Activated T-cell treated with anti-CD3 and anti-CD28 coated beads for 4 hours (primary cell): ENCODE measurements at places on chromosomes 7 and 10.

GRCh38 chr7:38057829-38058228 lies 120.2 kb upstream of the STARD3NL start:
- DNase-seq: no peak

GRCh38 chr10:35466661-35467060 lies 130.4 kb downstream of the CCNY start:
- no peak for DNase-seq

DNA sequence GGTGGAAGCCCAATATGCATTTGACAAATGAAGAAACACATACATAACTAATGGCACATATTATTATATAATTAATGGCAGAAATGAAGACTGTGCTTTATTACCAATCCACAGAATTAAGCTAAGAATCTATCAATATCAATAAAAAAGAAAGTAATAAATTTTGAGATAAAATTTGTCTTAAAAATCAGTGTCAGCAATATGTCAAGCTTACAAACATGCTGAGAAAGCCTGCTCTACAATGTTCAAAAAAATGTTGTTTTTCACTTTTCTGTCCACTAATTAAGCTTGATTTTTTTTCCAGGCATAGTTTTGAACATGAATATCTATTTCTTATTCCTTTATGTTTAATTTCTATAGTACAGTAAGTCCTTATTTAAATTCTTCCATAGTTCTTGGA lies 721.0 kb upstream of the LRRTM3 start:
- no peak for DNase-seq

DNA sequence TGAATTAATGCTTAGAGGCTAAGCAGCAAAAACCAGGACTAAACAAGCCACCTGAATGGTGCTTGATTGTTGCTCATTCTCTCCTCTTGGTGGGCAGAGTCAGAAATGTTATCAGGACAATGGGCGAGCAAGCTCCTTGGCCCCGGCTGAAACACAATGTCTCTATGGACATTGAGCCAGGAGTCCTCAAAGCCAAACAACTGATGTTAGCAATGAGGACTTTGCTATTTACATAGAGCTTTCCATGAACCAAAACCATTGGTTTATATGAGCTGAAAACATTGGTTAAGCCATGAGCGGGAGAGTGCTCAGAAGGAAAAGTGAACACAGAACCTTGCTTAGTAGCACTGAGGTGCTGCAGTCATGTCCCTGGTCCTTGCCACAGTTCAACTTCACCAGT lies 21.5 kb upstream of the NPVF start:
- DNase-seq: no peak

DNA sequence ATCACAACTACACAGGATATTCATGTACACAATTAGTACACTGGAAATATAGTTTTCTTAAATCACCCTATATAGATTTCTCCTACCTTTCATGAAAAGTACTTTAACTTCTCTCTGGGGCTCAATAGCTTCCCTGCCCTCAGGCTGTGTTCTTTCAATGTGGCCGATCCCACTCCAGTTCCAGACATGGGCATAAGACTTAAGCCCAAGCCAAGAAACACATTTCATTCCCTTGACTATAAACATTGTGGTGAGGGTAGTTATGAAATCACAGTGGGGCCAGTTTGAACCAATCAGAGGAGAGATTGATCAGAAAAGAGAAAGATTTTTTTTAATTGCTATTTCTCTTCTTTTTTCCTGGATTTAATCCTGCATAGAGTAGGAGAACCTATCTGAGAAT lies 904.6 kb upstream of the SORCS1 start:
- DNase-seq: no peak

DNA sequence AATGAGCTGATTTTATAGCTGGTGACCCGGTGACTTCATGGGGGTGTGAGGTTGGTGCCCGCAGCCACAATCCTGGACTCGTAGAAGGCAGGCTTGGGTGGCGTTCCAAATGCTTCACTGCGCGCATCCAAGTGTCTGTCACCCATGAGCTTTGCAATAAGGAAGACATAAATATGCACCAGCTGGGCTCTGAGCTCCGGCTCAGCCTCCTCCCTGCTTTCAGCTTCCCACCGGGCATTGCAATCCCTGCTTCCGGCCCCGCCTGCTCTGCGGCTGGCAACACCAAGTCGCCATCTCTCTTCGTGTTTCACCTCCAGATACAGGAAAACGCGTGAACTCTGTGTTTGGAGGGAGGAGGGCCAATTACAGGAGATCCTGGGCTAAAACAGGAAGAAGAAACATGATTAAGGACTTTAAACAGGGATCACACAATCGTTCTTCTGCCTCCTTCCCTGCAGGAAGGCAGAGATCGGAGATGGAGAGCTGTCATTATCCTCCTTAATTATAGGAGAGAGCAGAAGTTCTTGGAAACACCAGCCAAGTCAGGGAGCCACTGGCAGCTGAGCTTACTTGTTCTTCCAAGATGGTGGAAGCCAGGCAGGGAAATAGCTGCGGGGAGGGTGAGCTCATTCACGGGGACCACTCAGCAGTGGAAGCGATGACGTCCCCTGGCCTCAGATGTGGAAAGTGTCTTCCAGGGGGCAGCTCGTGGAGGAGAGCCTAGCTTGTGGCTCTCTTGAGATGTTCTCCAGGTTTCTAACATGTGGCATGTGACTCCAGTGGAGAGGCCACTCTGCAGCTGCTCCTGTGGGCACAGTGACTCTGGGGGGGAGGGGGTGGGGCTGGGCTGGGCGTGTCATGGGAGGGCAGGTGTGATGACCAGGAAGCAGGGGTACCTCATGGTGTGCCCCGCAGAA lies 134.9 kb downstream of the CAMK1D start:
- no peak for DNase-seq

- DNase-seq: no peak
These were observed 3.9 kb upstream of the IQUB start for GRCh38 chr7:123538189-123538714.

DNA sequence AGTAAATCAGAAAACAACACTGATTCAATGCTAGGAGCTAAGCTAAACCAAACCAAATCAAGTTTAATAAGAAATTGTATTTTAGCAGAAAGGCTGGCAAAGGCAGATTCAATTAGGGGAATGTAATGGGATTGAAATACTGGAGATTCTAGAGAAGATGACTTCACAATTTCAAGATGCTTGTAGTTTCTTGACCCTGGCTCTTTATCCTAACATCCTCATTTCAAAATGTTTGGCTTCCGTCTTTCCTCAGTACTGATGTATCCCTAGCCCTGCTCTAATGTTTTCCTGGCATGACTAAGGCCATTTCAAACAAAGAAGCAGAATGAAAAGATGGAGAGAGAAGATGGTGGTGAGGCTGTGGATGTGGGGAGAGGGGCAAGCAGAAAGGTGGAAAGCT lies 2.7 kb upstream of the JCAD start:
- DNase-seq: no peak

GRCh38 chr7:108308903-108309302 lies 147.3 kb downstream of the NRCAM start:
- DNase-seq: no peak

GRCh38 chr10:10247585-10247984 lies 770.1 kb upstream of the CELF2 start:
- no peak for DNase-seq

DNA sequence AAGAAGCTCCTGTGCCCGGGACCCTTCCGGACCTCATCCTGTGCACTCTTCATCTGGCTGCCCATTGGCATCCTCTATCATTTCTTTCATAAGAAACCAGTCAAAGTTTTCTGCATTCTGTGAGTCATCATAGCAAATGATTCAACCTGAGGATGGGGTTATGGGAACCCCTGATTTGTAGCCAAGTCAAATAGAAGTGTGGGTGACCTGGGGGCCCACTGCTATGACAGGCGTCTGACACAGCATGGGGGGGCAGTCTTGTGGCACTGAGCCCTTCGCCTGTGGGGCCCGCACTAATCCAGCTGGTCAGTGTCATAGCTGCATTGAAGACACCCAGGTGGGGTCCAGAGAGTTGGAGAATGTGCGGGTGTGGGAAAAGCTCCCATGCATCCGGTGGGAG lies 230.4 kb downstream of the USP6NL start:
- no peak for DNase-seq

- no peak for DNase-seq
These were observed 242.2 kb upstream of the IGFBP3 start for GRCh38 chr7:46163246-46163645.

DNA sequence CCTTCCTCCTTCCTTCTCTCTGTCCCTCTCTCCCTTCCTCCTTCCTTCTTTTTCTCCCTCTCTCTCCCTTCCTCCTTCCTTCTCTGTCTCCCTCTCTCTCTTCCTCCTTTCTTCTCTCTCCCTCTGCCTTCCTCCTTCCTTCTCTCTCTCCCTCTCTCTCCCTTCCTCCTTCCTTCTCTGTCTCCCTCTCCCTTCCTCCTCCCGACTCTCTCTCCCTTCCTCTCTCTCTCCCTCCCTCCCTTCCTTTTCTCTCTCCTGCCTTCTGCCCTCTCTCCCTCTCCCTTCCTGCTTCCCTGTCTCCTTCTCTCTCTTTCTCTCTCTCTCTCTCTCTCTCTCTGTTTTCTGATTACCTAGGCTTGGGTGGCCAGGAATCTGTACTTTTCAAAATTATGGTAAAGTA lies 16.6 kb upstream of the GFRA1 start:
- no peak for DNase-seq

DNA sequence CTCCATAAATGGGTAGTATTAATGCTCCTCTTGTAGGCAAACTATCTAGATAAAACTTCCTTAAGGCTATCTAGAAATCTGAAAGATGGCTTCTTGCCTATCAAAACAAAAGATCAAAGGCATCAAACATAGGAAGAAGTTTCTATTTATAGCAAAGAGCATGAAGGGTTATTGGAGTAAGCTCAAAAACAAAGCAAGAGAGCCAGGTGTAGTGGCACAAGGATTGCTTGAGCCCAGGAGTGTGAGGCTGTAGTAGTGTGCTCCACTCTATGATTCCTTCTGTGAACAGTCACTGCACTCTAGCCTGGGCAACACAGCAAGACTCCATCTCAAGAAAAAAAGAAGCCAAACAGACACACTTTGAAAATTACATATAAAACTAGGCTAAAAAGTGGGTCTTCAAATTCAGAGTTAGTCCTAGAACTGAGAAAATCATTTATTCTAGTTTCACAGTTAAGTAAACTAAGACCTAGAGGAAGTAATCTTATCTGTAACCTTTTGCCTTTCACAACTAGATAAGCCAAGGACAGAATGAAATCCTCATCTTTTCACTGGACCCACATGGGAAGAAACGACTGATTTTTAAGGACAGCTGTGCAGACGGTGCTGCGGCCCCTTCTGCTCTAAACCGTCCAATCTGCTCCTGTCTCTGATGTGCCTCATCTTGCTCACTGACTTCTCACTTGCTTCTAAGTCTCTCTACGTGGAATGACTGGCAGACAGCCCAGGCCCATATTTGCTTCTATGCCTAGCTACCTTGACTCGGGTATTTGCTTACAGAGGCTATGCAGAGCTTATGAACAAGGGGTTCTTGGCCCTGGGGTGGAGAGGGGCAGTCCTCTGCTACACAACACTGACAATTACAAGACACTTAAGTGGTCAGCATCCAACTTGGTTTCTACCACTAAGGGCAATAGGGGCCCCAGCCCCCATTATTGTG lies 50.0 kb downstream of the ESYT2 start:
- DNase-seq: no peak

DNA sequence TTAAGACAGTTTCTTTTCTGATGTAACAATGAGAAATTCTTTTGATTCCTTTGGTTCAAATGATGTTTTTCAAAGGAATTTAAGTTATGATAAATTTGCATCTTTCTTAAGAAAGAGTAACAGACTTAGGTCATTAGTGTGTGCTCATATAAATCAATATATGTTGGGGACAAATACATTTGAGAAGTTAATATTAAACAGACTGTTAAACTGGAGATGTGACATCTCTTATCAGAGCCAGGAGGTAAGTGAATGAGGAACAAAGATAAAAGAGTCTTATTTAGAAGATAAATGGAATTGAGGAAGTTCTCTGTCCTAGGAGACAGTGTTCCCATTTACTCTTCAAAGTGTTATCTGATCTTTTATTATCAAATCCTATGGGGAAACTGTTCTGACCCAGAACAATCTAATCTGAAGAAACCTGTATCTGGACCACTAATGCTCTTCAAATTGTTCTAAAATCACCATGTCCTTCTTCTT lies 104.8 kb upstream of the LAMB4 start:
- no peak for DNase-seq

DNA sequence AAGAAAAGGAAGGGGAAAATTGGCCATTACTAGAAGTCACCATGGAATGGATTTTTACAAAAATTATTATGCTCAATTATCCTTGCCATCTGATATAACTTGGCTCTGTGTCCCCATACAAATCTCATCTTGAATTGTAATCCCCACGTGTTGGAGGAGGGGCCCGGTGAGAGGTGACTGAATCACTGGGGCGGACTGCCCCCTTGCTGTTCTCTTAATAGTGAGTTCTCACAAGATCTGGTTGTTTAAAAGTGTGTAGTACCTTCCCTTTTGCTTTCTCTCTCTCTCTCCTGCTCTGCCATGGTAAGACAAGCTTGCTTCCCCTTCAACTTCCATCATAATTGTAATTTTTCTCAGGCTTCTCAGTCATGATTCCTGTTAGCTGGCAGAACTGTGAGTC lies 1023.6 kb downstream of the XPNPEP1 start:
- DNase-seq: no peak

DNA sequence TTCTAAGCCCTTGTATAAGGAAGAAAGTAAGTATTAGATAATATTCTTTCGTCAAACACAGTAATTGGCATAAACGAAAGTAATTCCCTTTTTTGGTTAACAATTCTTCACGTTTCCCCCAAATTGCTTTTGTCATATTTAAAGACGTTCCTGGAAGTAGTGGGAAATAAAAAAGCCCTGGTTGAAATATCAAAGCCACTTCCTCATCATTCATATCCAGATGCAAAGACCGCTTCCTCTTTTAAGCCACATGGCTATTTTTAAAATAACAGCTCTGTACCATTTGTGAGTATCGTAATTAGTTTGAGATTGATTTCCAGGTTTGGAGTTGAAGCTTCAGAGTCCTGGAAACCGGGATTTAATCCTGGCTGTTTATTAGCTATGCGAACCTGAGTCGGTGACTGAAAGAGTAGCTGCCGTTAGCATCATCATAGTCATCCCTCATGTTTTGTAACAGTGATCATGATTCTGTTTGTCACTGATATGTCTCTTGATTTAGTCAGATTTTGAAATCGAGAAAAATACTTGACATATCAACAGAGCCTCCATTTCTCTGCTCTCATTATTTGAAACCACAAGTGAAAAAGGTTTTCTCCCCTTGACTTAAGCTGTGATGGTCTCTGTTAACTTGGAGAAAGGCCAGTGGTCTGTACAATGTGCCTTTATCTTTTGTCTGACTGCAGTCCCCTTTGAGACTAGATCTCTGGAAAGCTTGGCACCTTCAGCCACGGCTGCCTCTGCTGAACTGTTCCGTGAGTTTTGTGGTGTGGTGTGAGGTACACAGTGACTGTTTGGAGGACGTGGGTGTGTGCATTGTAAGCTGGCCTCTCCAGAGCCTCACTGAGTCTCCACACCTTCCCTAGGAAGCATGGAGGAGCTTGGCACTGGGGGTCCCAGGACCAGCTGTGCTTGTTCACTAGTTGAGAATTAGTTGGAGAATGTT lies 18.1 kb downstream of the OPTN start:
- DNase-seq: no peak

GRCh38 chr10:130128062-130128781 lies 8.0 kb upstream of the GLRX3 start:
- no peak for DNase-seq

DNA sequence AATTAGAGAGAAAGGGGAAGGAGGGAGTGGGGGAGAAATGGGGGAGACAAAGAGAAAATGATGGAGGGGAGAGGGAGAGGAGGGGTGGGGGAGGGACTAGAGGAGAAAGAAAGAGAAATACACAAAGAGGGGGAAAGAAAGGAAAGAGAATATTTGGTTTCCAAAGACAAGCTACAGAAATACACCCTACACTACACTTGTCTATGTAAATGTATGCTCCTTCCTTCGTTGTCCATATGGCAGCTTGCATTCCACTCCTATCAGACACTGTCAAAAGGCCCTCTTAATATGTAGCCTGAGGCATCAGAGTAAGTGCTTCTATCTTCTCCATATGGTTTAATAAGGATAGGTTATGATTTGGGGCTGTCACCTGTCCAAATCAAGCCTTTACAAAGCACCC lies 92.8 kb upstream of the FEZF1 start:
- no peak for DNase-seq
